Stimulated activated CD8-positive, alpha-beta memory T cell treated with anti-CD3 and anti-CD28 coated beads, Interleukin-12 subunit alpha, Interleukin-12 subunit beta, amount 100 ng/mL, for 4 hours (primary cell): ENCODE measurements at places on chromosomes 6 and 20.

DNA sequence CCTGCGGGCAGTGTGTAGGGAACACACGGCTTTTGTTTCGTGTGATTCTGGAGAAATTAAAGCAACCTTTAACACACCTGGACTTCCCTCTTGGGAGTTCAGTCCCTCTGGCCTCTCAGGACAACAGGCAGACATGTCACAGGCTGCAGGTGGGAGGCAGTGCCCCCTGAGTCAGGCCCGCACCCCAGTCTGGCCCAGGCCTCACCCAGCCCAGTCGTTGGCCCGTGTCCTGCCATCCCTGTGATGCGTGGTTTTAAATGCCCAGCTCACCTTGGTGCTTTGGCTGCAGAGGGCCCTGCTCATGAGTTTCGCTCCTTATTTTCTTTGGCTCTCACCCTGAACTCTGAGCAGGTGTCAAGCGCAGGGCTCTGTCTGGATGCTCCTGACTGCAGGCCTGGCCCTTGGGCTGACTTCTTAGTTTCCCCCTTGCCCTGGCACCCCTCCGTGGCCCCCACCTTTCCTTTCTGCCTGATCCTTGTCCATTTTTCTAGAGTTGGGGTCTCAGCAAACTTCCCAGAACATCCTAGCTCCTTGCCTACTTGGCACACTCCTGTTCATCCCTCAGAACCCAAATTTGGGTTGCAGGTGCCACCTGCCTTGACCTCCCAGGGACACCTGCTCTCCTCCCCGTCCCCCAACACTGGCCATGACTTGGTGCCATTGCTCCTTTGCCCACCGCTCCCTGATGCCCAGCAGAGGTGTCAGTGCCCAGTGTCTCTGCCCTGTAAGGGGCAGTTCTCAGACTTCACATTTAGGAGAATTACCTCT, 2.2 kb upstream of the CABLES2 start:
- DNase-seq = no peak

DNA sequence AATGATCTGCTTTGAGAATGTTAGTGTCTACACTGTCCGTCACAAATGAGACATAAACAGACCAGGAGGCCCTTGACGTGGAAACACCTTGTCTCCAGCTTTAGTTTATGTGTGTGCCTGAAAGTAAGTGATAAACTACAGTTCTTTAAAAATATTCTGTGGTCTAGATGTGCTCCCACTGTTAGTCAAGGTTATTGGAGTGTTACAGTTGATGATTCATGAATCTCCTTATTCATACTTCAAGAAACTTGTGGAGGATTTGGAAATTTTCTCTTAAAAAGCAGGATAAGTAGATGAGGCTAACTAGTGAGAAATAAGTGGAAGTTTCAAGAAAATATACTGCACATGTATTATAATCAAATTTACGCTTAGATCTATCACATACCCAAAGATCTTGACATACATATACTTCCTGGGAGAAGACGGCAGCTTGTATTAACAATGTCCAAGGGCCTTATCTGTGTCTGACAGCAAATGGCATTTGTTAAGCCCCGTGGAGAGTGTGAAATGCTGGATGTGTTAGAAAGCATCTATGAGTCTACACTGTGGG, 90.5 kb upstream of the MBOAT1 start:
- no peak for DNase-seq

- DNase-seq = no peak
These were observed 342.3 kb downstream of the CDKAL1 start for GRCh38 chr6:20876561-20876960.

DNA sequence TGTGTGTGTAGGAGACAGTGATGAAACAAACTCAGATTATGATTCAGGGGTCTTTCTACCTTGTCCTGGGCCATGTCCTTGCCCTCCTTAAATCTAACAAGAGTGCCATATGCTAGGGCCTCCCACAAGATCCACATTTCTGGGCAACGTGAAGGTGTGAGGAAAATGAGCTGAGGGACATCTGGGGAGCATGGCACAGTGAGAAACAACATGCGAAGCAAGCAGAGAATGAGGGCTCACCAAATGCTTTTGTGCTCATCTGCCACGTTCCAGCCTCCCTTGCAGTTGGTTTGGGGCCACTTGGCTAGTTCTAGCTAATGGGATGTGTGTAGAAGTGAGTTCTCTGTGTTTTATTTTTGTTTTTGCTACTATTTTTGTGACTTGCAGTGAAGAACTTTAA, 21.4 kb upstream of the RNF182 start:
- DNase-seq = no peak

GRCh38 chr6:47032974-47033765, 9.0 kb downstream of the ADGRF1 start:
- DNase-seq = no peak

DNA sequence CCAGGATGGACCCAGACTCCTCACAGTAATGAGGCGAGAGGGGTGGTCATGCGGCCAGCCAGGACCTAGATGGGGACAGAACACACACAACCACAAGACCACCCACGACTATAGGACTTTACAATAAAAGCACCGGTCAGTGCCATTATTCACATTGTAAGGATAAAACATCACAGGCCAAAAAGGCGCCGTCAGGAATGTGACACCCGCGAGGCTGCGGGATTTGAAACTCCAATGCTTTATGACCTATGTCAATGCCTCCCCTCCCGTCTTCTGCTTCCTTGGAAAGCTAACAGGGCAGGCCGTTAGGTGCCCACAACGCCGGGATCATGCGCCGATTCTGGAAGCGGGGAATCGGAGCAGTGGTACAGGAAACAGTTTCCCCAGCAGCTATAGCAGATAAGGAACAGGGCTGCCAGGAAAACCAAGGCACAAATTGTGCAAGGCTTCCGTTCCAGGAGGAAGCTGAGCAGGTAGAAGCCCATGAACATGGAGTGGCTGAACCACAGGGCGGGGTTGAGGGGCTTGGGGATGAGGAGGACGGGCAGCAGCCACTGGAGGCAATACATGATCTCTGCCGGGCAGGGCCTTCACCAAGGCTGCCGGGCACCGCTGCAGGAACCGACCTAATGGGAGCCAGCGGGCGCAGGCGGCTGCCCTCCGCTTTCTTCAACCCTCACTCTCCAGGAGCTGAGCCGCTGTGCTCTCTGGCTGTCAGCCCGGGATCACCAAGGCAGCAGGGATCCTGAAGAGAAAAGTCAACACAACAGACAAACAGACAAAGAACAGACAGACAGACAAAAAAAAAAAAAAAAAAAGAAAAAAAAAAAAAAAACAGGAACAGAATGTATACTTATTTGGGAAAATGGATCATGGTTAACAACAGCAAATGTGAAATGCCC, 2.2 kb upstream of the NNAT start:
- DNase-seq = no peak

- no peak for DNase-seq
These were observed 2.0 kb downstream of the BTBD9 start for GRCh38 chr6:38637756-38638155.

DNA sequence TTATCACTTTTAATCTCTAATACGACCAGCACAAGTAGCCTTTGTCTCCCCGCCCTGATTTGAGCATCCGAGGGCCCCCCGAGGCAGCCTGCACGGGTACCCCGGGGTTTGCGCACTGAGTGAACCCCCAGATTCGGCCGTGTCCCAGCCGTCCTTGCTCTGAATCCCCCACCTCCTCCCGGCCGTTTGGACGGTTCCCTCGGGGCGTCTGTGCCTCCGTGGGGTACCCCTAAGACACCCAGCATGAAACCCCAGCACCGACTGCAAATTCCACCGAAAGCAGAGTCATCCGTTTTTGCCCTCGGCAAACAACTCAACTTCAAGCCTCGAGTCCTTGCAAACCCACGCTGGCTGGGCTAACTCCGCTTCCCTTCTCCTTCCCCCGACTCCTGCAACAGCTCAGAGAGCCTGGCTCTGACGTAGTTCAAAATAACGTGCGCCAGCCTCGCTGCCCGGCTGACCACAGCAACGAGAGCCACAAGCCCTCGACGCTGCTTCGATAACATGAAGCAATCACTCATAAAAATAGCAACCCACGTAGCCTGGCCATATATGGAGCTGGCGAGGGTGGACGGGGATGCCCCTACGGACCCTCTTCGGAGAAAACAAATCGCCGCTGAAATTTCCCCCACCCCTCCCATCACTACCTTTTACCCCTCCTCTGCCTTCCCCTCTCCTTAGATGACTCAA, 764 bp upstream of the SNAP25 start:
- no peak for DNase-seq

GRCh38 chr6:137046871-137047412, 2.2 kb upstream of the IL20RA start:
- DNase-seq = no peak
